ENCODE measurements at places on chromosomes 1 and 21.
A peak's percentile ranks its signal among the peaks of the same experiment; 100 is the strongest.

DNA sequence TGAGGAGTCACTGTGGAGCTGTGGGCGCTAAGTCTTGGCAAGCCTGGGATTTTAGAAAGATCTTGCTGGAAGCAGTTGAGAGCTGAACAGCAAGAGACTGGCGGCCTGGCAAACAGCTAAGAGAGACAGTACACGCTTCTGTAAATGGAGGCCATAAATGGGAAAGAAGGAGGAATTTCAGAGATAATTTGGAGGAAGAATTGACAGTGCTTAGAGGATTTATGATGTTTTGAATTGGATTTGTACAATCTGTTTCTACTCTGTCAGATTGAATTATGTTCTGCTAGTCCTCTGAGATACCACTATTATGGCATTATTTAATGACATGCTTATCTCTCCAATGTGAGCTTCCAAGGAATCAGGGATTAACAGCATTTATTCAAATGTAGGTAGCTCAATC, 50.1 kb downstream of the ABCA4 start:
- H3K36me3 ChIP-seq: no peaks in the 10 kb centered on the region
- DNase-seq: no peak
- no peaks in the 10 kb centered on the region for H3K4me1 ChIP-seq
- no peak overlapping the region for H3K27ac ChIP-seq
- H3K27me3 ChIP-seq: peaks cover 9% of the 10 kb centered on the region

DNA sequence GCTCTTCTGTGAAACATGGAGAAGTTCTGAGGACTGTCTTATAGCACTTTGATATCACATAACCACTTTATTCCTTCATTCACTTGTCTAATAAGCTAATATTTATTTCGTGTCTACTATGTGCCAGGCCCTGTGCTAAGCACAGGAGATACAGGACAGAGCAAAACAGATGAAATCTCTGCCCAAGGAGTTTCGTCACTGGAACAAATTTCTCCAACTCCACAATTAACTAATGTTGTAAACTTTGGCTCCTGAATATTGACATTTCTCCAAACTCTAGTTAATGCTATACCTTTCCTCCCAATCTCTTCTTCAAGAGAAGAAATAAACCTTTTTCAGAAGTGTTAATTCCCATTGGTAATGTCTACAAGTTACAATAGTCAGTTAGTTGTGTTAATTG, 24.8 kb upstream of the OR10J5 start:
- H3K4me1 ChIP-seq: no peaks in the 10 kb centered on the region
- no peaks in the 10 kb centered on the region for H3K36me3 ChIP-seq
- peaks cover 7% of the 10 kb centered on the region for H3K27me3 ChIP-seq
- no peak for DNase-seq

DNA sequence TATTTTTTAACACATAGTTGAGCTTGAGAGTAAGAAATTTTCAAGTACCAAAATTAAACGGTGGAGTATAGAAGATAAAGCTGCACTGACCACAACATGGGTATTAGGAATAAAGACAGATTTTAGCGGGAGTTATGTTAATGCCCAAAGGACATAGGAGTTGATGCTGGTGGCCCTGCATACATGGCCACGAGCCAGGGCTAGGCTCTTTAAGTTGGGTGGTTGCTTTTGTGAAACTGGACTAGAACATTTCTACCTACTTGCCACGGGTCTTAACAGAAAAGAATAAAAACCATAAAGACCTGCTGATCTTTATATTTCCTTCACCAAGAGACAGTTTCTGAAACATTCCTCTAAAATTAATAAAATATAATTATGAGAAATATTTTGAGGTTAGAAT, 14.9 kb downstream of the EDEM3 start:
- H3K27me3 ChIP-seq: no peaks in the 10 kb centered on the region
- no peak overlapping the region for H3K27ac ChIP-seq
- no peak for DNase-seq
- peaks cover 14% of the 10 kb centered on the region for H3K36me3 ChIP-seq

GRCh38 chr1:101221945-101222429, 14.8 kb upstream of the S1PR1 start:
- peaks cover 2% of the 10 kb centered on the region for H3K36me3 ChIP-seq
- H3K27ac ChIP-seq: peak overlapping the region; percentile 67
- H3K4me1 ChIP-seq: peaks cover 37% of the 10 kb centered on the region
- H3K27me3 ChIP-seq: no peaks in the 10 kb centered on the region
- DNase-seq: no peak

DNA sequence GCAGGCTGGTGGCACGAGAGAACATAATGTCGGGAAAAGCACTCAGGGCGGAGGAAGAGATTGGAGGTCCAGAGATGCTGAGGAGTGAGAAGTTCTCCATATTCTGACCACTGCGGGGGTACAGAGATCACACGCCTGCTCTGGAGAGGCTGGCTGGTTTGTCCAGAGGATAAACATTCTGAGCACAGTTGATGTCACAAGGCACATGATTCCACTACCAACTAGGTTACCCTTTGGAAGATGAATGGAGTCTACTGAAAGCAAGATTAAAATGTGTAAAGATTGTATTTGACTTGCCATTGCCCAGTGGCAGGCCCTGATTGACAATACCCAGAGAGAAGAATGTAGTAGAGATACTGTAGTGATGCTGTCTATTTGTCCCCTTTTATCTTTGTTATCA, at the start of gene SPATA46:
TSS of gene SPATA46 (minus strand) at position 164 of the 400 bp plus-strand sequence. CDS start at position 100, 64 bp downstream.
- H3K27ac ChIP-seq: no peak within 1 kb of the TSS
- no peaks in the 10 kb centered on the region for H3K36me3 ChIP-seq
- no peak for DNase-seq
- H3K27me3 ChIP-seq: no peaks in the 10 kb centered on the region
- H3K4me1 ChIP-seq: no peaks in the 10 kb centered on the region
- H3K4me3 ChIP-seq: no peak within 1 kb of the TSS

All from activated CD4-positive, alpha-beta memory T cell treated with anti-CD3 and anti-CD28 coated beads for 36 hours (primary cell).